ENCODE measurements at places on chromosomes 5 and 9. TPM values are rescaled to one million over a fixed set of nuclear protein-coding genes. Genes with fewer than 3 reads are reported as not detected.

PCDHGC4 gene
- polyA plus RNA-seq = 4.3 TPM

PRKAA1 gene
- polyA plus RNA-seq = 66.9 TPM

CLTA gene
- 461 TPM for polyA plus RNA-seq

GRPEL2 gene
- 19.3 TPM for polyA plus RNA-seq

SV2C gene
- 0.88 TPM for polyA plus RNA-seq

RMND5B gene
- polyA plus RNA-seq = 48.2 TPM

PCDHB12 gene
- 2.2 TPM for polyA plus RNA-seq
